CD4-positive, alpha-beta T cell treated with Interleukin-10 for 1 hour (primary cell): ENCODE measurements at places on chromosomes 16 and 17.

DNA sequence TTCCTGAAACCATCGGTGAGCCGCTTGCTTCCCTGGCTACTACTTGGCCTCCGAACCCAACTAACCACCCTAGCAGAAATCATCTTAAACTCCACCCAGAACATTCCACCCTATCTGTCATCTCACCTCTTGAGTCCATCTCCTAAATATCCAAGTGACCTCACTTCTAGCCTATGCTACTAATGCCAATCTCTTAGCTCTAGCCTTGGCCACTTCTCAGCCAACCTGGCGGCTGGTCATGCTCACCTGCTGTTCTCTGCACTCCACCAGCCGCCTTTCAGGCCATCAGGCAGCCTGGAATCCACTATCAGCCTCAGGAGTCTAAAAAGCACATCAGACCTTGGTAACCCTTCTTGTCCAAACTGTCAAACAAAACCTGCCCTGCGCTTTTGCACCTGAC, 11.9 kb upstream of the CYTH1 start:
- no peak for DNase-seq

- no peak for DNase-seq
These were observed 12.2 kb upstream of the CPD start for GRCh38 chr17:30366536-30366935.

DNA sequence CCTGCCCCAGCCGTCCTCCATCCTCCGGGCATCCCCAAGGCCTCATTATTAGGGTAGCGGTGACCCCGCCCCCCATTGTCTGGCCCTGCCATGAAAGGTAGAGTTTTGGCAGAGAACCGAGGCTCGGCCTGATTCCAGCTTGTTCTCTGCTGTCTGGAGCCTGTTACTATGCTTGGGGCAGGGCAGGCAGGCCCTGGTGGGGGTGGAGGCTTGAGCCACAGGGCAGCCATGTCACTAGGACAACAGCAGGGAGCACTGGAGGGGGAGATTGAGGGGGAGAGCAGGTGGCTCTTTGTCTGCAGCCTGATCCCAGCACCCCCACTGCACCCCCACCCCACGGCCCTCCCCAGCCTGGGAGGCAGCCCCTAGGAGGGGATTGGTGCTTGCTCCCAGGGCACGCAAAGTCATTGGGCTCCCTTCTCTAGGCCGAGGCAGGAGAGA, 15.4 kb downstream of the RHBDL3 start:
- DNase-seq: no peak

- no peak for DNase-seq
These were observed 89.9 kb downstream of the IRF8 start for GRCh38 chr16:85988723-85989313.

- no peak for DNase-seq
These were observed 76.9 kb downstream of the ARHGAP44 start for GRCh38 chr17:12866244-12866643.

DNA sequence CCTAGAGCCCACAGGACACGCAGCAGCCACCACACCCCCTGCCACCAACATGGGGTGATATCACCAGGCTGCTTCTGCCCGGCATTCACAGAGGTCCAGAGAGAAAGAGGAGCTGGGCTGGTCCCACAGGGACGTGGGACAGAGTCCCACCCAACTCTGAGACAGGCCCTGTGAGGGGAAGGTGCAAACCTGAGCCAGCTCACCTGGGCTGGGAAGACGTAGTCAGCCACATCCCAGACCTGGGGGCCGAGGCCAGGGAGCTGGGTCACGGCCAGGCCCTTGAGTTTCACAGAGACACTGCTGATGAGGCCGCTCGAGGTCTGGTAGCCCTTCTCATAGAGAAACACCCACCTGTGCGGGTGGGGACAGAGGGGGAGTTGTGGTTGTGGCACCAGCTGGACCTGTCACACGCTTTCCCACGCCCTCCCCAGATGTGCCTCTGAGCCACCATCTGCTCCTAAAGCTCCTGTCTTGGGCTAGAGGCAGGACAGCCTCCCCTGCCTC, 11.2 kb downstream of the P2RX1 start:
- no peak for DNase-seq

- no peak for DNase-seq
These were observed 14.7 kb downstream of the TMEM11 start for GRCh38 chr17:21199311-21199710.

- DNase-seq: peak; percentile 49
These were observed 30.5 kb downstream of the ITGAE start for GRCh38 chr17:3770466-3770865.

- no peak for DNase-seq
These were observed 148.9 kb downstream of the ITFG1 start for GRCh38 chr16:47311738-47312505.

GRCh38 chr16:8720967-8721308, 46.5 kb downstream of the ABAT start:
- DNase-seq: no peak

DNA sequence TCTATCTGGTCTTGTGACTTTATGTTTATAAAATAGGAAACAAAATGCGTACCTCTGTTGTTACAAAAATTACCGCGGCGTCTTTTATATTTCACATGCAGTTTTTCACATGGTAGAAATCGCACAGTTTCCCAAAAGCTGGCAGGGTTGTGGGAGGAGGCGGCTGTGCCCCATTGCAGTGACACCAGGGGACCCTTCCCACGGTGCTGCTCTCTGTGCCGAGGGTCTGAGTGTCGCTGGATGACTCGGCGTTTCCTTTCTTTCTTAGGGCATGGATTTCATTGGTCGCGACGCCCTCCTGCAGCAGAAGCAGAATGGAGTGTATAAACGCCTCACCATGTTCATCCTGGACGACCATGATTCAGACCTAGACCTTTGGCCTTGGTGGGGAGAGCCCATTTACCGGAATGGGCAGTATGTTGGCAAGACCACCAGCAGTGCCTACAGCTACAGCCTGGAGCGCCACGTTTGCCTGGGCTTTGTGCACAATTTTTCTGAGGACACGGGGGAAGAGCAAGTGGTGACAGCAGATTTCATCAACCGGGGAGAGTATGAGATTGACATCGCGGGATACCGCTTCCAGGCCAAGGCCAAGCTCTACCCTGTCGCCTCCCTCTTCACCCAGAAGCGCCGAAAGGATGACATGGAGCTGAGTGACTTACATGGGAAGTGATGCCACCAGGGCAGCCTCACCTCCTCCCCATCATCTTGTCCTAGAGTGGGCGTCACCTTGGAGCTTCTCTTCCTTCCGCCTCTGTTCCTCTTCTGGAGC, 17.2 kb upstream of the CLEC18C start:
- DNase-seq: no peak

- DNase-seq: no peak
These were observed 65.7 kb downstream of the PARN start for GRCh38 chr16:14564323-14564722.

DNA sequence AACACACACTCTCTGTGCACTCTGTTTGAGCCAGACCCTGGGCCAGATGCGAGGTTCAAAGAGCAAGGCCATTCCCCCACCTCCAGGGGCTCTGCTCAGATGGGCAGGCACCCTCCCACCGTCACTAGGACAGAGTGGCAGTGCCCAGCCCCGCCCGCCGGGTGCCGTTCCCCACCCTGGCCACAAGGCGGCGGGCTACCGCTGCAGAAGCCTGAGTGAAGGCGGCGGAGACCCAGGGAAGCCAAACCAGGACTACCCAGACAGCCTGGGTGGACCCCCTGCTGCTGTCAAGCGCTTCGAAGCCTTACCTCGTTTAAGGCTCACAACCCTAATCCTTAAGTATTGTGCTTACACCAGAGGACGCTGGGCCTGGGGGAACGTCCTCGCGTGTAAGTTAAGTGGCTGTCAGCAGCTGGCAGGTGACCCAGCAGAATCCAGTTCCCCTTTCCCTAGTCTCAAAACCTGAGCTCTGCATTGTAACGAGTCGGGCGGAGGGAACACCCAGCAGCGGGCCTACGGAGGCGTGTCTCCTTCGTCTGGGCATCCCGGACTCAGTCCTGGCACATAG, 4.5 kb downstream of the ARHGAP27 start:
- peak; percentile 81 for DNase-seq

GRCh38 chr16:65235339-65236177, 113.7 kb upstream of the CDH11 start:
- no peak for DNase-seq
